Stimulated activated CD4-positive, alpha-beta T cell treated with anti-CD3 and anti-CD28 coated beads, Interleukin-15, amount 100 ng/mL, for 24 hours (primary cell): ENCODE measurements at places on chromosomes 2 and 18.

GRCh38 chr18:64806691-64807090 is 657.8 kb upstream of the LINC00305 start:
- no peak for DNase-seq

GRCh38 chr18:37565101-37565976 is at the start of gene CELF4:
TSS of gene CELF4 (minus strand) at chr18:37565798.
- no peak for DNase-seq

DNA sequence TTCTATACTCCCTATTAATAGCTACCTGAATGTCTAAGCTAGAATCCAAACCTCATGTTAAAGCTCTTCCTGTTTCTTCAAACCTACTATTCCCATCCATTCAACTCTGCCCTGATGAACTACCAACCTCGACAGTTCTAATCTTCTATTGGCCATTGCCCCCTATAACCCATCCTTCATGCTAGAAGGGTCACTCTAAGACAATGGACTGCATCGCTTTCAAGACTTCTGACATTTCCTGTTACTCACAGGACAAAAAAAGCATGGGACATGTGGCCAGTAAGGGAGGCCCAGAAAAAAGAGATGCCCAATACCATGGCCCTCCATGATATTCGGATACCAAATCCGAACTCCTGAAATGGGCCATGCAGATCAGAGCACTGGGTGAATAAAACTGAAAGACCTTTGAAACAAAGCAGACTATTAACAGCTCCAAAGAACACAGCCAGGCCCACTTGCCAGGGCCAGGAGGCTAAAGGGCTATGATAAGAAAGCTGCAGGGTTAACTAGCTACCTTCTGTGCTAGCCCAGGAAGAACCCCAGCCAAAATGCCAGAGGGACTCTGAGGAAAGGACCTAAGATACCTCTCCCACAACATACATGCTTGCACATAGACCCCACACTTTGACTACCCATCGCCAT is 4.5 kb downstream of the B4GALT6 start:
- no peak for DNase-seq

GRCh38 chr2:40103590-40103989 is 324.5 kb upstream of the THUMPD2 start:
- no peak for DNase-seq

- no peak for DNase-seq
Measured at GRCh38 chr18:25557011-25557410, 205.0 kb upstream of the ZNF521 start.

DNA sequence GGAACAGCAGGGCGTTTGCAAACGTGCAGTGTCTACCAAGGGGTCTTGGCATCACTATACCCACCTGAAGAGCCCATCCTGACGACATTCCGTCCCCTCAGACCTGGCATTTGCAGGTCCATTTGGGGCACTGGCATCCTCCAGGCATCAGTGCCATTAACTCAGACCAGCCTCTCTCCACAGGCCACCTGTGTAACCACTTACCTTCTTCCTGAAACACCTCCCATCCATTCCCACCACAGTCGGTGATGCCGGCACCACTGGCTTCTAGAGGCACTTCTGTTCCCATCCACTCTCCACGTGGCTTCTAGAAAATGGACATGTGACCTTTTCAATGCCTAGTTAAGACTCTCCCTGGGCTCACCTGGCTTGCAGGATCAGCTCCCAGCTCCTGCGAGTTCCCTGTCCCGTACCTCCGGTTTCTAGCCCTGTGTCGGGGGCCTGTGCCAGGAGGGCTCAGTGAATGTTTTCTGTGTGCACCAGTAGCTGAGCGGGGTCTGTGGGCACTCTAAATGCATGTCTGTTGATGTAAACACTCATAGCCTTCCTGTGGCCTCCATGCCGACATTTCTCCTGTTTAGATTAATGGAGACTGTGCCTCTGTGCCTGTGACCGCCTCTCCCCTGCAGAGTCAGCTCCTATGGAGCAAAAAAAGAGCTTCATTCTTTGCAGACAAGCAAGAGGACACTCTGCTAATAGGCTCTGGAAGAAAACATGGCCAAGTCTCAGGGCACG is 458.0 kb upstream of the HS6ST1 start:
- DNase-seq = no peak

GRCh38 chr2:10056439-10056838 is 13.1 kb downstream of the KLF11 start:
- DNase-seq = no peak

DNA sequence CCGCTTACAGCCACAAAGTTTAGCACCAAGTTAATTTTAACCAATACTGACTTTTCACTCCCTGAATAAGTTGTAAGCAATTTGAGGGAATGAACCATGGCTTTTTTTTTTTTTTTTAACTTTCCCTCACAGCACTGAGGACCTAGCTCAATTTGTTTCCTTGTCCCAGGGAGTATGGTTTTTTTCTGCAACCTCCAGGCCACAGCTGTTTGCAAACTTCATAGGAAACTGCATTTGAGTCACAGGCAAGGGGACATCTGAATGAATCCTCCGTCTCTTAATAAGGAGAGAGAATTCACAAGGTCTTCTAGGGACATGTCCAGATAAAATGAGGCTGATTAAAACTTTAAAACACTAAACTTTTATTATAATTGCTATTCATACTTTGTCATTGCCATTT is 181.5 kb downstream of the GFPT1 start:
- no peak for DNase-seq

GRCh38 chr18:44702594-44702993 is 21.9 kb downstream of the SETBP1 start:
- no peak for DNase-seq

DNA sequence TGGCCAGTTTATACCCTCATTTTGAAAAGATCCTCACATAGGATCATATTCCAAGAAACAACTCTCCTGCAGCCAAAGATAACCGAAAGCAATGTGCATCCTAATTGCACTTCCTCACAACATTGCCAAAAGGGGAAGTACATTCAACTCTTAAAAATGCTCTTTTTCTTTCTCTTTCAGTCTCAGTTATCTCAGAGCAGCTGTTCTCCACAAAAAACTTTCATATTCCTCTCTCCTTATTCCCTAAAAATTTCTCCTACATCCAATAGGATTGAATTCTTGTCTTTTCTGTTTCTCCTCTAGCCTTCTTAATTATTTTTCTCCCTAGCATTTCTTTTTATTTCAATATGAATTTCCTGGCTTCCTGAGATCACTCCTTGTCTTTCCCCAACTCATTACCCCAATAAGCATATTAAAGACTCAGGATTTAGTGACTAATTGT is 7.4 kb upstream of the VRK2 start:
- DNase-seq = no peak

DNA sequence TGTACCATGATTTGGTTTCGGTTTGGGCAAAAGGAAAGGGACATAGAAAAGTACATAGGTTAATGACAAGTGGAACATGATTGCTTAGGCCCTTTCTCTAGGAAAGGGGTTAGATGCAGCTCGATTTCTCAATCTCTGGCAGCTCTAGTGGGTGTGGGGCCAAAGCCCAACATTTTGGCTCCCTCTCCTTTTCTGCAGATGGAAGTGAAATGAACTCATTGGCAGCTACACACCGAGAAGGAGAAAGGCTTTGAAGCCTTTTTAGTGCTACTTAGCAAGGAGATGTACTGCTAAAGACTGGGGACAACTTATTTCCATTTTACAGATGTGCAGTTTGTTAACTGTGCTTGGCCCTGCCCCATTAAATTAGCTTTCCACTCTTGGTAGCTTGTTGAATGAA is 93.8 kb downstream of the LYPD6B start:
- no peak for DNase-seq

- DNase-seq = peak; percentile 72
Measured at GRCh38 chr18:76349067-76349715, 145.9 kb downstream of the ZNF516 start.

DNA sequence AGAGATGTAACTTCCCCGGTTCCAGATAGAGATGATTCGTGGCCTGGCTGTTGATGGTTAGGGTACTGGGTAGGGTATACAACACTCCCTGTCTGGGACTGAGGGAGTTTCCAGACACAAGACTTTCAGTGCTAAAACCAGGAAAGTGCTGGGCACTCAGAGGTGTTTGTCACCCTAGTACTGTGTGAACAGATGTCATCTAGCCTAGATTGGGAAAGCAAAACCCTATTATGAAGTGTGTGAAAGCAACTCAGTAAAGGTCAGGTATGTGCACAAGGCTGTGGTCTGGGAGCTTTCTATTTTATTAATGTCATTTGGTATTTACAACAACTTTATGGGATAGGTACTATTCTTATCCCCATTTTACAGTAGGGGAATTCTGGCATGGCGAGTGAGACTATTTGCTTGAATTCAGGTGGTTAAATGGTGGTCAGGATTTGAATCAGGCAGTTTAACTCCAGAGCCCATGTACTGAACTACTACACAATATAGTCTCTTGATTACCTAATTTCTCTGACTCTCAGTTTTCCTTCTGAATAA is 2.6 kb downstream of the BZW1 start:
- DNase-seq = peak; percentile 50

- DNase-seq = no peak
Measured at GRCh38 chr2:119119076-119119785, 39.3 kb downstream of the C1QL2 start.

DNA sequence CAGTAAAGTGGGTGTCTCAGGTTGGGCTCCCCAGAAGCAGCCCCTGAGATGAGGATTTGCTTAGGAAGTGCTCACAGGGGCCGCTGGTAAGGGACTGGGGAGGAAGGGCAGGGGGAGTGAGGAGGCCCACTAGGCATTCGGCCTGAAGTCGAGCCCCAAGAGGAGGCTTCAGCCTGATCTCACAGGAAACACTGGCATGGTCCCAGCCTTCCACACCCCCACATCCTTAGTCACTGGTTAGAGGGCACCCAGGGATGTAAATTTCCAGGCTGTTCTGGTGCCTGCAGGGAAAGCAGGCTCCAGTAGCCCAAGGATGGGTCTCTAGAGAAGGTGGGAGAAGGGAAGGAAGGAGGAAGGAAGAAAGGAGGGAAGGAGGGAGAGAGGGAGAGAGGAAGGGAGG is 22.4 kb upstream of the KCNK3 start:
- no peak for DNase-seq

- DNase-seq = no peak
Measured at GRCh38 chr2:216626168-216626874, 6.9 kb upstream of the IGFBP2 start.

GRCh38 chr18:62584241-62585120 is 61.7 kb downstream of the ZCCHC2 start:
- DNase-seq = peak; percentile 91

GRCh38 chr18:2400701-2401196 is 170.6 kb downstream of the METTL4 start:
- DNase-seq = no peak

- no peak for DNase-seq
Measured at GRCh38 chr18:3466045-3466444, 16.1 kb downstream of the TGIF1 start.

DNA sequence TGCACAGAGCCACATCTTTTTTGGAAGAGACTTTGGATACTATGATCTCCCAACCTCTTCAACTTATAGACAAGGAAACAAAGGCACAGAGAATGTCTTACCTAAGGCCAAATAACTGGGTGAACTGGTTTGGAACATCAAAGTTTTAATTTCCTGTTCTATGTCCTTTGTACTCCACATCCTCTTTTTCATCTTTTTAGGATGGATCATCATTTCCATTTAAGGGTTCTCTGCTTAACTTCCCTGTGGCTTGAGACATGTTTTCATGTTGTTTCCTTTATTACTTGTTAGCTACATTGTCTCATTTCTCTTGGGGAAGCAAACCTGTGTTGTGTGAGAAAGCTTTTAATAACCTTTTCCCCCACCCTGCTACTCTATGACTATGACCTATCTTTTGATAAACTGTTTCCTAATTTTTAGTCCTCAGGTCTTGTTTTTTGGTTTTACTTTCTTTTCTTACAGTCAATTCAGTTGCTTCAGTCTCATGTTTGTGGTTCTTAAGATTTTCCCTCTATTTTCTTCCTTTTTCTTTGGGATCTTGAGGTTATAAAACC is 22.5 kb upstream of the RMND5A start:
- DNase-seq = no peak

GRCh38 chr2:100642425-100642824 is 79.6 kb downstream of the PDCL3 start:
- DNase-seq = no peak

DNA sequence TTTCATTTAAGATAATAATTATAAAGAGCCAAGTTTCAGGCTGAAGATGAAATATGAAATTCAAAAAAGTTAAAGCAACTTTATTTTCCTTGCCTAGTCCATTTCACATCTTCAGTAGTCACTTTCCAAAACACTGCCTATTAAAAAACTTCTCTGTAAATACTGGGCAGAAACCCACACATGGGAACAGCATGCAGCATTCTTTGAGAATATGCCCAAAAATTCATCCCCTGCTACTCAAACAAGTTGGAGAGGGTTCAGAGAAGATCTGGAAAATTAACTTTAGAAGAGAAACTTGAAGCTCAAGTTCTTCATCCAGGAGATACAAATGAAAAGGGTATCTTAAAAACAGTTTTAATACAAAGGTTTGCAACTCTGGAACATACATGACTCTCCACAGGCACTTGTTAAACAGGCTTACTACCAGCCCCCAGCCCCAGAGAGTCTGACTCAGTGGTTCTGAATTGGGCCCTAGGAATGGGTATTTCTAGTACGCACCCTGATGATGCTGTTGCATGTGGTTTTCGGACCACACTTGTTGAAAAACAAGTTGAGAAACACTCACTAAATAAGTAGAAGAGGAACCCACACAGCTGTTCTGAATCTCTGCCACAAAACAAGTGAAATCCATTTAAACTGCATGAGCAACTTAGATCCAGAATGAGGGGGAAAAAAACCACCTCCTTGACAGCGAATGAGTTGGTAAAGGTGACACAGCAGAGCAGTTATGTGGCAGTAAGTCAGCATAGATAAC is 329.1 kb downstream of the SATB2 start:
- no peak for DNase-seq

- no peak for DNase-seq
Measured at GRCh38 chr2:150125708-150126107, 361.8 kb downstream of the RND3 start.

- no peak for DNase-seq
Measured at GRCh38 chr2:8525582-8526402, 156.1 kb upstream of the ID2 start.

DNA sequence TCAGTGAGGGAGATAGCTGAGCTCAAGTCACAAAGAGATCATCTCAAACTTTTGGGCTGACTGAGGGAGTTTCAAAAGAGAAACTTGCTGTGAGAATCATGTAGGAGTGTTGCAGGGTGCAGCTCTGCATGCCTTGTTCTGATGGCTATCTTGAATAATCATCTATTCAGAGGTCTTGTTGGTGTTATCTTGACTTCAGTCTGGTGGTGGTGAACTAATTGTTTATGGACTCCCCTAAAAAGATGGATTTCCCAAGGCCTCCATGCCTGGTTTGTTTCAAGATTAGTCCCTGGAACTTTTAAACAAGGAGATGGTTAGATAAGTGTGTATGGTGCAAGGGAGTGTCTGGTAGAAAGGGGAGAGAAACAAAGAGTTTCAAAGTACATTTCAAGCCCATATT is 29.8 kb downstream of the SLC39A6 start:
- DNase-seq = no peak

GRCh38 chr2:112204411-112204810 is 50.4 kb downstream of the ZC3H8 start:
- no peak for DNase-seq

GRCh38 chr2:110748489-110748867 is 16.1 kb downstream of the ACOXL start:
- DNase-seq = peak; percentile 81
